ENCODE measurements at places on chromosomes 7 and 10.

GRCh38 chr7:103445228-103446048, 569 bp downstream of the SLC26A5 start:
- DNase-seq: no peak

DNA sequence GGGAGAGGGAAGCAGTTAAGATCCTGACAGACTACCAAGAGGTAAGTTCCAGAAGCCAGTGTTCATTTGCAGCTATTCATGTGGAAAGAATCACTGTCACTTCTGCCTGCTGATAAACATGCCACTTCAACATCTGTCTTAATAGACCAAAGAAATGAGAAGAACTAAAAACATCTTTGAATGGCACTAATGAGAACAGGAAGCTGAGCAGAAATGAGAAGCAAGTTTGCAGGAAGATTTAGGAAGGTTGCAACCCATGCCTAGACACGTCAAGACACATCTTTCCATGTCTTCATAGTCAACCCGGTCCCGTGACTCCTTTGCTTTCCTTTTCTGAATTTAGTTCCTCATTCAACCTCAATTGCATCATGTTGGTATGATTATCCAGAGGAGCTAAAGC, 180.0 kb downstream of the PDE1C start:
- no peak for DNase-seq

- DNase-seq: no peak
Measured at GRCh38 chr7:85851571-85852193, 664.8 kb upstream of the SEMA3D start.

GRCh38 chr10:103507235-103508191, 14.0 kb downstream of the NEURL1 start:
- no peak for DNase-seq

DNA sequence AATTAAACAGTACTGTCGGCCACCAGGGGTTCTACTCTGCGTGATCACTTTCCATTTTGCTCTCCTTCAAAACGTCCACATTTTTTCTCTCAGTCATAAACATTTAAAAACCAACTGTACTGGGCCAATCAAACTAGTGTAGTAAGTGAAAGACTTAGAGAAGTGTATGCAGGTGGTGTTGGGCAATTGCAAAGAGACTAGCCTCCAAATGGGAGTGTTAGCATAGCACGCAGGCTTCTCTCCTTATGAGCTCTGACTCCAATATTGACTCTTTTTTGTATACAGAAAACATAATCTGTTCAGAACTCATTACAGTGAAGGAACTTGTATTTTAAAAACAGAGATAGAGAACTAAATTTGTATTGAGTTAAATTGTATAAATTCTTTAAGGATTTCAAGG, 150.6 kb downstream of the SDK1 start:
- DNase-seq: no peak
